ENCODE measurements at places on chromosomes 4 and X. TPM values are rescaled to one million over a fixed set of nuclear protein-coding genes. Genes with fewer than 3 reads are reported as not detected.

DNA sequence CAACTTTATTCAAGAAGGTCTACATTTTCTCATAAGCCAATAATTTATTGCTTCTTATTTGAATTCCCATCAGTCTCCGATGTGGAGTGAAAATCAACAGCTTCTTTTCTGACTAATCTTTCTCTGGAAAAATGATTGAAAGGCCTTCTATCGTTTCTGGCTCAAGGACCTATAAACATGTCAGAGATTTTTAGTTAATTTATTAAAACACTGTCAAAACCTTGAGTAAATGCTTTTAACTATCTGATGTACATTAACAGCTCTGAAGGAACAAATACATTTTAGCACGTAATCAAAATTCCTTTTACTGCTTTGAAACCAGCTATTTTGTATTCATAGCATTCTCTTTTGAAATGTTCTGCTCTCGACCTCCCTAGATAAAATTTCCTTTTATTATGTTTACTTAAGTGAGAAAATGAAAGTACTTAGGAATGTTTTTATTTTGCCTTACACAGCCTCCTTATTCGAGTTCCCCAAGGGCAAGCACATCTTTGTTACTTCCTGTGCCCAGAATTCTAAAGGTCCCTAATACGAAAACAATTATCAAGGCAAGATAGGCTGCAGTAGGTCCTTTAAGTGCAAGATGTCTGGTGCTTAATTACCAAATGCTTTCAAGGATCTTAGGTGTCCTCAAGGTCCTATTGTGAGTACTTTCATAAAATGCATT is 3.1 kb upstream of the ZFX start:
- DNase-seq: peak; percentile 18

DNA sequence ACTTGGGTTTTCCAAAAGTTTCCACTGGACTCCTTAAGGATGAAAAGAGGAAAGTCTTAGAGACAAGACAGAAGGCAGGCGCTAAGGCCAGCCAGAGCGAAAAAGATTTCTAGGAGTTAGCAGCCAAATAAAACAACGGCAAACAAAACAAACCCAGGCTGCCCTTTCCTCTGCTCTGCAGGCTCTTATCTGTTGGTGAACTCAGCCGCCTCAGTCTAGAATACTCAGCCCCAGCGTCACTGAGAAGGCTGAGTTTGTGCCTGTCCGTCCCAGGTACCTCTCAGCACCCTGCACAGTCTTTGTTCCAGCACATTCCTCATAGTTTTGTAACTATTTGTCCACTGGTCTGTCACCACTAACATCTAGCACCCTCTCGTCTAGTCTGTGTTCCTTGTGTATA is 75.6 kb upstream of the FAM9C start:
- DNase-seq: peak; percentile 69

GRCh38 chrX:13990126-13990800 is 39.4 kb downstream of the GEMIN8 start:
- no peak for DNase-seq

GRCh38 chr4:29277381-29277780 is 1442.8 kb upstream of the PCDH7 start:
- DNase-seq: peak; percentile 19

DNA sequence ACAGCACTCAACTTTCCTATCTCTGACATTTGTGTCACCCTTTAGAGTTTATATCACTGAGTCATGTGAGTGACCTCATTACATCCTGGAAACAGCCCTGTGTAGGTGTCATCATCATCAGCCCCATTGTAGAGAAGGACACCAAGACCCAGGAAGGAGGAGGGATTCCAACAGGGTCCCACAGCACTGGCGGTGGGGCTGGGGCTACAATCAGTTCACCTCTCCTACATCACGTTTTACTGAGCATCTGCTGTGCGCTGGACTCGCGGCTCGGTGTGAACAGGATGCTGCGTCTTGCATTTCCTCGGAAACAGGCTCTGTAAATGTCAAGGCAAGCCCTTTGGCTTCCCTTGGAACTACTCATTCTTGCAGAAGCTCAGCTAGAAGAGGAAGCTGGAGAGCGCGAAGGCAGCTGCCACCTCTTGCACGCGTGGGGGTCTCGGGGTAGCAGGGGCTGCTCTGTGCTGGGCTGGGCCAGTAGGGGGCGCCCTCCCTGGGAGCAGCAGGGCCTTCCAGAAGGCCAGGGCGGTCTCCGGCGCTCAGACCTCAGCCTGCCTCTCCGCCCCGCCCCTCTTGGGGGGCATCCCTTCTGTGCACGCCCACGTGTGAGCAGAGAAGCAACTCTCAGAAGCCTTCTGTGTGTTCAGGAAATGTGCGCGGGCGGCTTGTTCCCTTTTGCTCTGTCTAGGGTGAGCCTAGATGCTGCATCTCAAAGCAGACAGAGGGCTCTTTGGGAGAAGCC is 29.0 kb downstream of the REELD1 start:
- DNase-seq: no peak

GRCh38 chr4:22515145-22515887 is 550 bp downstream of the ADGRA3 start:
- DNase-seq: peak; percentile 81

- DNase-seq: peak; percentile 57
Observed at GRCh38 chr4:46844325-46844917, 64.6 kb downstream of the COX7B2 start.

- peak; percentile 85 for DNase-seq
Observed at GRCh38 chrX:103214870-103215424, at the start of gene BEX4. Gene BEX4, plus strand, starts transcription at chrX:103215108. Its CDS starts 1,046 bp downstream, at chrX:103216154.

DNA sequence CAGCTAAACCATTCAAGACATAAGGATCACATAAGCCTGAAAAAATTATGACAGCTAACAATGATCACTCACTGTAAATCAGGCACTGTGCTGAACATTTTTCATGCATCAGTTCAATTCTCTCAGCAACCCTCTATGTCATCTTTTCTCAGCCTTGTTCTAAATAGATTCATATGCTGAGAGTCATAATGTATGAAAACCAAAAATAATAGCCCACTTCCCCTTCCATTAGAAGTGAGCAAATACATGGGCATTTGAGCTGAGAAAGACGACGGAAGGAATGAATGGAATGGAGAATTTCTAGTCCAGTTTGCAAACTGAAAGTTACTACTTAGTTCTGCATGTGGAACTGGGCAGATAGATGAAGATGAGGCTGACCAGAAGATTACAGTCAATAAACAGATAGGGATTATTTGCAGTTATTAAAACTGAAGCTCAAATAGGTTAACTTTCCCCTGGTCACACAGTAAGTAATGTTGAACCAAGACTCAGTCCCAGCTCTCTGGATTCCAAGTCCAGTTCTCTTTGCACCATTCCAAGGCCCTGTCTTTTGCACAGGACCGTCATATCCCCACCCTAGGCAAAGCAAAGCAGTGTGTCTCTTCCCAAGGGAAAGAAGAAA is 1.6 kb upstream of the SH3RF1 start:
- peak; percentile 66 for DNase-seq

DNA sequence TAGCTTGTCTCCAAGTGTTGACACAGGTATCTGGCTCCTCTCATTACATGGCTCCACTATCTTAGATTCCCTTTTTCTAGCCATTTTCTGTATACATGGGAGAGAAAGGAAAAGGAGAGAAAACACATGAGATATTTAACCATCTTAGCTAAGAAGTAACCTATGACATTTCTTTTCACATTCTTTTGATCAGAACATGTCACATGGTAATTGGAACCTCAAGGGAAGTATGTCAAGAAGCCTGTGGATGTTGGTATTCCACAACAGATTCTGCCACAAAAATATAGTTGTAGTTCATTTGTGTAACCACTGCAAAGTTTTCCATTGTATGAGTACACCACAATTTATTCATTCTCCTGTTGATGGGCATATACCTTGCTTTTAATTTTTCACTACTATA is 18.7 kb upstream of the GABRB1 start:
- no peak for DNase-seq

GRCh38 chr4:119132306-119132705 is 3.3 kb upstream of the MYOZ2 start:
- DNase-seq: no peak

- DNase-seq: no peak
Observed at GRCh38 chr4:75831856-75832405, 70.3 kb downstream of the PPEF2 start.

GRCh38 chr4:64564126-64564525 is 154.9 kb upstream of the TECRL start:
- peak; percentile 50 for DNase-seq

DNA sequence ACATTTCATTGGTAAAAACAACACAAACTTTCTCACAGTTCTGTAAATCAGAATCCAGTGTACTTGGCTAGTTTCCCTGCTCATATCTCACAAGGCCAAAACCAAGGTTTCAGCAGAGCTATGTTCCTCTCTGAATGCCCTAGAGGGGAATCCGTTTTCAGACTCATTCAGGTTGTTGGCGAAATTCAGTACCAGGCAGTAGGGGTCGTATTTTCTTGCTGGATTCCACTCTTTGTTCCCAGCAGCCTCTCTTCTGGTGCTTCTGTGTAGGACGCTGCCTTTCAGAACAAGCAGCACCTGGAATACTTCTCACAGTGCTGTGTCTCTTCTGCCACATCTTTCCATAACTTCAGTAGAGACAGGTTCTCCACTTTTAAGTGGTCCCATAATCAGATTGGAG is 351.9 kb downstream of the PCDH18 start:
- no peak for DNase-seq

DNA sequence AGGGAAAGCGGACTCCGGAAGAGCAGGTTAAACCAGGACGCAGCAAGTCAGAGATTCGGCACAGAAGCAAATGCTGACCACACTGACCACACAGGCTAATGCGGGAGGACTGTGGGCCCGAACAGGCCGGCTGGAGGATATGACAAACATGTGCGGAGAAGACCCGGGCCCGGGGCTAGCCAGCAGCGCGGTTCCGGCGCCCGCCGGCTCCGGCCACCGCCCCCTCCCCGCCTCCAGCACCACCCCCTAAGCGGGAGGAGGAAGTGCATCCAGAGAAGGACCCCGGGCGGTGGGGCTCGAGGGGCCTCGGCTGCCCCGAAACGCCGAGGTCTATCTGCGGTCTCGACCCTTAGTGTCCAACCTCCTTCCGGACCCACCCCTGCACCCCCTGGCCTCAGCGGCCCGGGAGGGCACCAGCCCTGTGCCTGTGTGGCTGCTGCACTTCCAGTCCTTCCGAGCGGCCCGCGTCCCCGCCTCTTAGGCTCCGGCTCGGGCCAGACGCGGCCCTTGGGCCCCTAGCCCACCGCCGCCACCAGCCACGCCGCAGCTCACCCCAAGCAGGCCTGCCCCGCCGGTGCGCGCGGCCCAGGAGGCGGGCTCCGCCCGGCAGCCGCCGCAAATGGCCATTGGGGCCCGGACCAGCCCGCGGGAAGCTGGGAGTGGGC is 2.1 kb downstream of the ELOVL6 start:
- DNase-seq: peak; percentile 69

GRCh38 chr4:5338531-5338930 is 287.3 kb downstream of the STK32B start:
- no peak for DNase-seq

GRCh38 chr4:144732584-144733428 is 86.8 kb downstream of the HHIP start:
- no peak for DNase-seq

DNA sequence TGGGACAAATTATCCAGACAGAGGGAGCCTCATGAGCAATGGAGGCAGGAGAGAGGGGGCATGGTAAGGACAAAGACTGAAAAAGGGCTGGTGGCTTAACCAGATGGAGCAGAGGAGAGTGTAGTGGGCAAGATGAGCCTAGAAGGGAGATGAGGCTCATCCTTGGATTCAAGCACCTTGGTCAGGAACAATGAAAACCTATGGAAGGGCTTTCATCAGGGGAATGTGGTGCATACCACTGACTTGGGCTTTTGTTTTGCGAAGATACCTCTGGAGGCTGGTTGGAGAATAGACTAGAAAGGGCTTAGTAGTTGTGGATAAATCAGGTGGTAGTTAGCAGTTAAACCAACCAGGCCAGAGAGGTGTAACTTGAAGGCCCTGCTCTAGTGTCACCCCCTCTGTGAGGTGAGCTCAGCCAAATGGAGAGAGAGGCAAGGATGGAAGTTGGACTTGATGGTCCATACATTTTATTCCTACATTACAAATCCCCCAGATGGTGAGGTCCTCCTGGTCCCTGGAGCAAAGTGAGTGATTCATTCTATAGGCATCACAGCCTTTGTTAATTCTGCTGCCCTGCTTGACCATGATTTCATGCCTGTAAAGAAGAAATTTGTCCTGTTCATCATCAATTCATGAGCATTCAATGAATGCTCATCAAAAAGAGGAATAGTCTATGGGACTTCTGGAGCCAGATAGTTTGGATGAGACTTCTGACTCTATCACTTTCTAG is 264.8 kb upstream of the IGFBP7 start:
- no peak for DNase-seq

DNA sequence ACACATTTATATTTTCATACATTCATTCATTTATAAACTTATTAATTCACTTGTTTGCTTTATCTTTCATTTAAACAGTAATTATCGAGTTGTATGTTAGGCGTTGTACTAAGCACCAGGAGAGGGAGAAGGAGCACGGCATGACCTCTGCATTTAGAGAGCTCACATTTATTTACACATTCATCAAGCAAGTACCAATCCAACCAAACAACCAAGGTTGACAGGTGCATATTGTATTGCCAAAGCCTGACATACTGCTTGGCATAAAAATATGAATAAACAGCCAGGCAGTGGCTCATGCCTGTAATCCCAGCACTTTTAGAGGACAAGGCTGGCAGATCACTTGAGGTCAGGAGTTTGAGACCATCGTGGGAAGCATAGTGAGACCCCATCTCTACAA is 37.0 kb upstream of the CLNK start:
- no peak for DNase-seq

GRCh38 chr4:89001647-89002445 is 55.1 kb downstream of the FAM13A start:
- DNase-seq: peak; percentile 59

- no peak for DNase-seq
Observed at GRCh38 chr4:82293304-82293703, 80.5 kb downstream of the HNRNPD start.

GRCh38 chr4:75629239-75629638 is 1.1 kb downstream of the CDKL2 start:
- no peak for DNase-seq

The TMEM35A gene
- total RNA-seq: 3.1 TPM

The TMSB15B gene
- 3.9 TPM for total RNA-seq

The BMP3 gene
- 3.1 TPM for total RNA-seq

The ARSJ gene
- 45.7 TPM for total RNA-seq

The GSX2 gene
- total RNA-seq: 14.0 TPM

The PAGE2B gene
- not detected for total RNA-seq

The CLOCK gene
- total RNA-seq: 27.9 TPM

The NUP62CL gene
- total RNA-seq: 2.9 TPM

The FABP2 gene
- total RNA-seq: 2.9 TPM

Data from umbilical cord (tissue), 2 donors.